ENCODE measurements at places on chromosomes 12 and 14.

GRCh38 chr12:121114019-121114639, 18.5 kb upstream of the P2RX7 start:
- DNase-seq, result no peak

- DNase-seq, result peak; percentile 46
Measured at GRCh38 chr12:115337693-115338543, 653.9 kb upstream of the TBX3 start.

GRCh38 chr12:88325076-88325815, 183.1 kb downstream of the TMTC3 start:
- no peak for DNase-seq

DNA sequence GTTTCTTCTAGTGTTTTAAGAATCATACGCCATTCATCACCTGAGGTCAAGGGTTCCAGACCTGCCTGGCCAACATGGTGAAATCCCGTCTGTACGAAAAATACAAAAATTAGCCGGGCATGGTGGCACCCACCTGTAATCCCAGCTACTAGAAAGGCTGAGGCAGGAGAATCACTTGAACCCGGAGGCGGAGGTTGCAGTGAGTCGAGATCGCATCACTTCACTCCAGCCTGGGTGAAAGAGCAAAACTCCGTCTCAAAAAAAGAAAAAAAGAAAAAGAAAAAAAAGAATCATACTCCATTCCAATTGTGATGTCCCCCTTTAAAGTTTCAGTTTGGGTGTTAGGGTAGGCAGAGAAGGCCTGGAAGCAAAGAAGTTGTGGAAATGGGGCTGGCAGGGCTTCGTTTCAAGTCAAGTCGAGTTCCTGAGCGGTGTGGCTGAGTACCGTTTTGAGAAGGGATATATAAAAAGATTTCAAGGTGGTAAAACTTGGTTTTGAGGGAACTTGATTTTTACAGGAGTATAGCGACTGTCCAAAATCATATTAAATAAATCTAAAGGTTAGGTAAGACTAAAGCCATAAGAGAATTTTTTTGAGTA, 1.5 kb upstream of the TAOK3 start:
- no peak for DNase-seq

DNA sequence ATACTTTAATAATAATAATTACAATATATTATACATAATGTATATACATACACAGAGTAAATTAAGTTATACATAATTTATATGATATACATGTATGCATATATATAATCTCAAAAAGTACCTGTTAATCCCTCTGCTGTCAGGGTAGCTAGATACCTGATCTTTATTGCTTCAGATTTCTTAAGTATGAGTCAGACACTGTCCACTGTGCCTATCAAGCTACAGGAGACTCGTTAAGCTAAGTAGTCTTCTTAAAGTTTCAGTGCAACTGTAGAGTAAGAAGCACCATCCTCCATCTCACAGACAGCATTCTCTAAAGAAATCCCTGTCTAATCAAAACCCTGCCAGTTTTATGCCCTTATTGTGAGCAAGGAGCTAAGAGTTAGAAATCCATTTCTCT, 428.7 kb downstream of the RERGL start:
- no peak for DNase-seq

DNA sequence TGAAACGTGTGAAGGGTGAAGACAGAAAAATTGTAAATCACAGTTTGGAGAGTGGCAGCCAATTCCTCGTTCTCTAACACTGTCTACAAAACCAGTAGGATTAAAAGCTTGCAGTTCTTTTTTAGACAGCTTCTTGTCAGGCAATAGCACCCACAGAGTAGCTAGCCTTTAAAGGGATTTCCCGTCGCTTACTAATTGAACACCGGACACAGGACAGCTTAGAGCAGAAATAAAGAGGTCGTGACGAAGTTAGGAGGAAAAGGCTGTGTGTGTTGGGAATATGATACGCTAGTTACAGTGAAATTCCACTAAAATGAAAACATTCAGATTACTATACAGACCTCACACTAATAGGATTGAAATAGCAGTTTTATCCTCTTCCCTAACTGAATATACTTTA, 149.1 kb upstream of the FLRT2 start:
- no peak for DNase-seq

DNA sequence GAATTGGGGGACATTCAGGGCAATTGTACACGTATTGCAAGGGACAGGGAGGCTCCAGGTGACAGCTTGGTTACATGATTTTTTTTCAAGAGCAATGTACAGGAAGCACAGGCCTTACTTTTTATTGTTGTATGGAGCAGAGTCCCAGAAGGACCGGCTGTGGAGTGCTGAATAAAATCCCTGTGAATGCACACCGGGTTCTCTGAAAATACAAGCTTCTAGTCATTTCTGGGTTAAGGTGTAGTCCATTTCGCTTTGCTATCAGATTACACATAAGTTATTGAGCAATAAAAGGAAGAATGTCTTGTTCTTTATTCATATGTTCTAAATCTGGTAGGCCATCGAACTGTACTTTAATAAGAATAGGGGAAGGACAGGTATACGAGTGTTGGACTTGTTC, 52.2 kb downstream of the PDE3A start:
- no peak for DNase-seq

GRCh38 chr12:76420222-76420621, 72.0 kb upstream of the BBS10 start:
- DNase-seq, result no peak

All from ELF-1 (cell line).